WTC11 (cell line): ENCODE measurements at places on chromosomes 16 and 17.

DNA sequence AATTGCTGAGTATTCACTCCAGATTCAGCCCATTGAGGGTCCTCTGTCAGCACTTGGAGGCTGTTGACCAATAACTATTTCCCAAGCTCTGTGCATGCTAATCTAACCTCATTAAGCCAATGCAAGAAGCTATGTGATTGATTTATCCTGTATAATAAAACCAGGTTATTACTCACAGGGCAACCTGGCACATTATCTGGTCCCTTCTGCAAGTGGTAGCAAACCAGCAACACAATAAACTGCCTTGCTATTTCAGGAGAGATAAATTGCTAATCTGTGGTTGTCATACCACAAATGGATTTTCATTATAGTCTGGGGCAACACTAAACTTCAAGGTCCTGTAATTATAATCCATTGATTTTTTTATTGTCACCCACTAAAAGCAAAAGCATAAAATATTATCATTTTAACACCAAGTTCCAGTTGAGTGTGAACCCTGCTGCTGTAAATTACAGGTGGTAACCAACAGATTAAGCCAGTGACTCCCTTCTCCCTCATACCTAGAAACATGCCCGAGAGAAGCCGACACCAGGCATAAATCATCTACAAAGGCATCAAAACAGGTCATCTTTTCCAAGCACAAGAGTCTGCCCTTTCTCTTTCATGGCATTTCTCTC, 51.1 kb upstream of the SOX9 start:
- DNase-seq = no peak

DNA sequence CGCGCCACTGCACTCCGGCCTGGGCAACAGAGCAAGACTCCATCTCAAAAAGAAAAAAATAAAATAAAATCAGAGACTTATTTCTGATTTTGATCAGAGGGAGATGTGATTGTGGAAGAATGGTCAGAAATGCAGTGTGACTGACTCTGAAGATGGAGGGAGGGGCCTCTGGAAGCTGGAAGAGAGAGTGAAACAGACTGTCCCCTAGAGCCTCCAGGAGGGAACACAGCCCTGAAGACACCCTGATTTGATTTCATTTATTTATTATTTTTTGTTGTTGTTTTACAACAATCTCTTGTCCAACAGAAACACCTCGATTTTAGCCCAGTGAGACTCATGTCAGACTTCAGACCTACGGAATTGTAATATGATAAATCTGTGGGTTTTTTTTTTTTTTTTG, 26.1 kb downstream of the BCL7C start:
- no peak for DNase-seq

- no peak for DNase-seq
These were observed 55.7 kb upstream of the LGALS9 start for GRCh38 chr17:27575096-27575911.

GRCh38 chr17:75864448-75864871, 9.3 kb upstream of the WBP2 start:
- no peak for DNase-seq

DNA sequence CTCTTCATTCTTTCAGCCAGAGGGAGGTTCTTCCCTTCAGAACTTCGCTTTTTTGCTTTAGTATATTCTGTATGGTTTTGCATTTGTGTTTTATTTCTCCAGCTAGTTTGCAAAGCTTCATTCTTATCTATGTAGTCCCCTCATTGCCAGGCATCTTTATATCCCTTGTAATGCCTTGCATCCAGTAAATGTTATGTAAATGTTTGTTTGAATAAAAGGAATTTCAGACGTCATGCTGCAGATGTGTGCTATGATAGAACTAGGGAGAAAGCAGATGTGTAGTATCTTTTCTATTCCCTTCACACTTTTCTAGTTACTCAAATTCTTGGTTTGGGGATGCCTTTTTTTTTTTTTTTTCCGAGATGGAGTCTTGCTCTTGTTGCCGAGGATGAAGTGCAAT, 62.6 kb upstream of the RASL10B start:
- no peak for DNase-seq

DNA sequence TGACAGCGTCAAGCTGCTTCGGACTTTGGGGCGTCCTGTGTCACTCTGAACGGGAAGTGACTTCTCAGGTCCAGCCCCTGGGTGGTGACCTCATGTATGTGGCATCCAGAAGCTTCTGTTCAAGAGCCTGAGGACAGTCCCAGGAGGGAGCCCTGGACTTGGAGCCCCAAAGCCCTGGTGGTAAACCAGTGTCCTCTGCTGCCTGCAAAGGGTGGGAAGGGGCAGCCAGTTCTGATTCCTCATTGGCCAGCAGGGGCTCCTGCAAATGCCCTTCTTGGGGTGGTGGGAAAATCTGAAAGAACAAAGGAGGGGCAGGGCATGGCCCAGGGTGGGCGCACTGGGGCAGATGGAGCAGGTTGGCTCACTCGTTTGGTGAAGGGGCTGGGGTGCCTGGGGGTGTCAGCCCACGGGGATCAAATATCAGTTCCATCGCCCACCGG, 1.6 kb downstream of the OSGIN1 start:
- no peak for DNase-seq

DNA sequence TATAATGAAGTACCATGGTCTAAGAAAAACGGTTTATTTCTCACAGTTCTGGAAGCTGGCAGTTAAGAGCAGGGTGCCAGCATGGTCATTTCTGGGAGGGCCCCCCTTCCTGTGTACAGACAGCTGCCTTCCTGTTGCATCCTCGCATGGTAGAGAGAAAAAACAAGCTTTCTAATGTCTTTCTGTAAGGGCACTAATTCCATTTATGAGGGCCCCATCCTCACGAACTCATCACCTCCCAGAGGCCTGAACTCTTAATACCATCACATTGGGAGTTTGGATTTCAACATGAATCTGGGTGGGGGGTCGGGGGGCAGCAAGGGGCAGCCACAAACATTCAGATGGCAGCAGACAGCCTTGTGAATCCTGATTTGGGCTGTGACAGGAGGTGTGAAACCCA, 149.7 kb downstream of the CCDC182 start:
- DNase-seq = no peak

DNA sequence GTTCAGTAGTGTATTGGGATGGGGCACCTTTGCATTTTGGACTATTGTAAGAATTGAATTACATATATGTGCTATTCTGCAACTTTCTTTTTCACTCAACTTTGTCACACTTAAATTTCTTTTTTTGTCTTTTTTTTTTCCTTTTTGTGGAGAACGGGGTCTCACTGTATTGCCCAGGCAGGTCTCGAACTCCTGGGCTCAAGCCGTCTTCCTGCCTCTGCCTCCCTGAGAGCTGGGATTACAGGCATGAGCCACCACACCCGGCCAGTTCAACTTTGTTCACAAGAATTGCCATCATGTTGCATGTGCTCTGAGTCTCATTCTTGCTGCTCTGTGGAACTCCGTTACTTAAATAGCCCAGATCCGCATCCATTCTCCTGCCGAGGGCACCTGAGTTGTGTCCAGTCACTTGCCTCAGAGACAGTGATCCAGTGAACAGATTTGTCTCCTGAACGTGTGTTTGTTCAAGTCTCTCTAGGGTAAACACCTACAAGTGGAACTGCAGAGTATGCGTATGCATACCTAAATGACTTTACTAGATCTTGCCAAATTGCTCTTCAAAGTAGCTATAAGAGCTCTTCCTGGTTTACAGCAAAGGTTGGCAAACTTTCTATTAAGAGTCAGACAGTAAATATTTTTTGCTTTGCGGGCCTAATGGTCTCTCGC, 3.4 kb upstream of the SLC38A10 start:
- DNase-seq = no peak

DNA sequence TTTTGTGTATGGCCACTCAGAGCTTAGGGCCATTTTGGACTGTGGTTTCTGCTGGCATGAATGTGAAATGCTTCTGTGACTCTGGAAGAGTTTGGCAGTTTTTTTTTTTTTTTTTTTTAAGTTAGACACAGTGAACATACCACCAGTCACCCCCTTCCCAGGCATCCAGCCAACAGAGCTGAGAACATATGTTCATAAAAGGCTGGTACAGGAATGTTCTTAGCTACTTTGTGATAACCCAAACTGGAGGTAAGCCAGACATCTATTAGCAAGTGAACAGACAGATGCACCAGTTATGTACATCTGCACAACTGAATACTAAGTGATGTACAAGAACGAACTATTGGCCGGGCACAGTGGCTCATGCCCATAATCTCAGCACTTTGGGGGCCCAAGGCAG, 92.7 kb downstream of the ABCC1 start:
- DNase-seq = no peak

- no peak for DNase-seq
These were observed 10.9 kb upstream of the CA4 start for GRCh38 chr17:60138769-60139437.

DNA sequence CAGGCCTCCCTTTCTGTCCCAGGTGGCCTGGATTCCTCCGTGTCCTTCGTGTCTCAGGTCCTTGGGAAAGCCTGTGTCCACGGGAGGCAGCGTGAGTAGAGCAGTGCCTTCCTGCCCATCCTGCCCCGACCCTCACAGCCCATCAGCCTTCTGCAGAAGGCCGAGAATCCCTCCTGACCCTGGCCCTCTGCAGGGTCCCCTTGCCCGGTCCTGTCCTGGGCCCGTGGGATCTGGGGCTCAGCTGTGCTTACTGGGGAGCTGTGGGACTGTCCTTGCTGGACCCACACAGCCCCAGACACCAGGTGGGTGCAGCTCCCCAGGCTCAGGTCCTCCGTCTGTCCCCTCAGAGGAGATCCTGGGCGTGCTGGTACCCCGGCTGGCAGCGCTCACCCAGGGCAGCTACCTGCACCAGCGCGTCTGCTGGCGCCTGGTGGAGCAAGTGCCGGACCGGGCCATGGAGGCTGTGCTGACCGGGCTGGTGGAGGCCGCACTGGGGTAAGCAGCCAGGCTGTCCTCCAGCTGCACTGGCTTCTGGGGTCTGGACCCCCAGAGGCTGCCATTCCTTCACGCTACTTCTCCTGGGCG, 3.9 kb downstream of the TELO2 start:
- DNase-seq = no peak

DNA sequence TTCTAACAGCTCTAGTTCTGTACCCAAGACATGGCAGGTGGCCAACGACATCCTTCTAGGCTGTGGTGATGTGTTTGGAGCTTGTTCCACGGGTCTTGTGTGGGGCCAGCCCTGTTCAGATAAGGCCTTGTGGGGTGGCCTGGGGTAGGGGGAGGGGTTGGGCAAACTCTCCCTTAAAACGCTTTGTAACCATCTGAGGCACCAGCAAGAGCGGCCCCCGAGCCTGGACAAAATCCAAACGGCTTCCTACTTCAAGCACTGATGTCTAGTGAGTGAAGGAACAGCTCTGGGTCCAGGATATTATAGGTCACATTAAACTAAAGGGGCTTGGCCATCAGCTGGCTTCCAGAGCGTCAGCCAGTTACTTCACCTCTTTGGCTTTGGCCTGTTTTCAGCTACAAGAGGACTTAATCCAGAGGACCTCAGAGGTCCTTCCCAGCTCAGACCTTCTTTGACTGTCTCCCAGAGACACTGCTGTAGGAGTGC, 11.9 kb downstream of the SERPINF1 start:
- DNase-seq = no peak

- no peak for DNase-seq
These were observed 99.4 kb upstream of the CHMP6 start for GRCh38 chr17:80892019-80892855.

DNA sequence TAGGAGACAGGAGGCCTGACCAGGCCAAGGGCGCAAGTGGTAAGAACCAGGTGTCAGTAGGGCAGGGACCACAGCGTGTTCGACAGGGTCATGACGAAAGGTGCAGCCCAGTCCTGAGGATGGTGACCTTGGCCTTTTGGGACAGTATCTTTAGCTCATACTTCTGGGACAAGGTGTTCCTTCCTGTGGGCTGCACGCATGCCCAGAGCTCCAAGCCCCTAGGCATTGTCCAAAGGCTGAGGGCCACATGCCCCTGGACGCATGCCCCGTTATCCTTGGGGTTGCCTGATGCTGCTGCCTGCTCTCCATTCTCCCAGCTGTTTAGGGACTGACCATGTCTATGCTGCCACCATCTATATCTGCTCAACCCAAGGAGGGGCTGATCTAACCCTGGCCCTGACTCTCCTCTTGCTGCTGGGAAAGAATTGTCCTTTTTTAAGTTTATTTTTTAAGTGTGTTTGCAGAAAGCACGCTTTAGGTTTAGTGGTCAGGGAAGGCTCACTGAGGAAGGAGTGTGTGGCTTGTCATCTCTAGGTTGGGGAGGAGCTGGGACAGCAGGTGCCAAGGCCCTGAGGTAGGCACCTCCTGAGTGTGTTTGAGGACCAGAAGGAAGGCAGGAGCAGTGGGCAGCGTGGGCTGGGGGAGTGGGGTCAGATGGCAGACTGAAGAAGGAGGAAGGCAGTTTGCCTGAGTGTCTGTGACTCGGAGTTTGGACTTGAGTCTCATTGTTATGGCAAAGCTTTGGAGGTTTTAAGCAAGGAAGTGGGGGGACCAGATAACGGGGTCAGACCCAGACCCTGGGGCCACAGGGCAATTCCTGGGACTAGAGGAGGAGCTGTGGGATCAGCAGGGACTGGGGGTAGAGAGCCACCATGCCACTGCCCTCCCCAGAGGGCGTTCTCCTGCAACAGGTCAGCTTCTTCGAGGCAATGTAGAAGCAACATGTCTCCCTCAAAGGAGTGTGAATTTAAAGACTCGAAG, 15.1 kb upstream of the CBX4 start:
- no peak for DNase-seq

- DNase-seq = no peak
These were observed 103.4 kb upstream of the IRX3 start for GRCh38 chr16:54389836-54390494.

GRCh38 chr16:46853713-46854443, 22.9 kb upstream of the C16orf87 start:
- peak; percentile 90 for DNase-seq

- DNase-seq = no peak
These were observed 17.7 kb downstream of the CARD14 start for GRCh38 chr17:80187515-80187941.

DNA sequence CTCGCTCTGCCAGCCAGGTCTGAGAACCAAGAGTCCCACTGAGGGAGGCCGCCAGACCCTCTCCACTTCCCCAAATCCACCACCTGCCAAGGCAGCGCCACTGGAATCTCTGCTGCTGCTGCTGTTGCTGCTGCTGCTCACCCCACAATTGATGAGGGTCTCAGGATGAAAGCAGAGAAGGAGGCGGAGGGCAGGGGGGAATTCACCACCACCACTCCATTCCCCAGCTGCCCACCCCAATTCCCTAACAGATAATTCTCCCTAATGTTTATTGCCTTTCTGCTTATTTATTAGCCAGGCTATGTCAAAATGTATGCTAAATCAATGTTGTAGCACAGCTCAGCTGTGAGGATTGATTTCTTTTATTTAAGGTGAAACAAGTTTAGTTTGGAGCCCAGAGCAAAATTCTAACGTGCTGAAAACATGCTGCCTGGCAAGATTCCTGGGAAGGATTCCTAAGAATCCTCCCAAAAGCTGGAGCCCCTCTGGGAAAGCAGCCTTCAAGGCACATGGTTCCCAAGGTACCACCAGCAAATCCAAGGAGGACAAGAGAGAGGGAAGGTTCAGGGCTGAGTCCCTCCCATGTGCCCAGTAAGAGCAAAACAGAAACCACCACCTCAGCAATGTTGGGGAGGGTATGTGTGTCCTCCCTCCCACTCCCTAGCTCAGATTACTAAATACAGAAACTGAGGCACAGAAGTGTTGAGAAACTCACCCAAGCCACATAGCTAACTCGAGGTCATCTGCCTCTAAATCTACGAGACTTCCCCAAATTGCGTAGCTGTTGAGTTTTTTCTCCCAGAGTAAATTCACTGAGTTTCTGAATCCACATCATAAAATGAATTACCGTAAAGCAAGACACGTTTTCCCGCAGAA, 12.2 kb upstream of the CDH5 start:
- DNase-seq = no peak

- no peak for DNase-seq
These were observed 624.3 kb upstream of the SOX9 start for GRCh38 chr17:71496552-71496951.
